NCI-H2171 treated with DMSO at 0.1 percent for 48 hours (cell line): ENCODE measurements at places on chromosomes 7 and 10.

DNA sequence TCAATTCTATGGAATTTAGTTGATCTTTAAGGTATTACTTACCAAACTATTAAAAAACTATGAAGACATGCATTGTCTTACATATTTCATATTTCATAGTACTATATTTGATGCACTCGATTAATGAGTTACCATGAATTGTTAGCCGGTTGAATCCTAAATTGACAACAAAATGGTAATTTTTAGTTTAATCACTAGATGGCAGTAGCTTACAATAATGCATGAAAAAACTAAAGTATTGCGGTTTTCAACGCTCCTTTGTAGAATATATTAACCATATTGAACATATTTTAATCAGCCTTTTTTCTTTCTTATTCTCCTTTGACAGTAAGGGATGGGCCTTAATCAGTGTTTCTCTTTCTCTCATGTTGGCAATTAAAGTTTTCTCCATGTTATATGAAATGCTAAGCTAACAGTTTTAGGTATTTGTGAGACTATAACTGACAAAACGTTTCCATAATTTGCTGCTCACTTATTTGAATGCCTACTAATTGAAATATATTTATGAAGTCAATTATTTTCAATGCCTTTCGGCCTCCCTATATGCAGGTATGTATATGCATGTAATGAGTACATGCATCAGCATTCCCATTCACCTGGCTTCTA, 48.5 kb upstream of the ARL4A start:
- peak; percentile 65 for DNase-seq

- DNase-seq: no peak
These were observed 53.8 kb downstream of the NHLRC2 start for GRCh38 chr10:113908236-113908635.

GRCh38 chr7:40220421-40220911, 85.7 kb downstream of the SUGCT start:
- DNase-seq: no peak

DNA sequence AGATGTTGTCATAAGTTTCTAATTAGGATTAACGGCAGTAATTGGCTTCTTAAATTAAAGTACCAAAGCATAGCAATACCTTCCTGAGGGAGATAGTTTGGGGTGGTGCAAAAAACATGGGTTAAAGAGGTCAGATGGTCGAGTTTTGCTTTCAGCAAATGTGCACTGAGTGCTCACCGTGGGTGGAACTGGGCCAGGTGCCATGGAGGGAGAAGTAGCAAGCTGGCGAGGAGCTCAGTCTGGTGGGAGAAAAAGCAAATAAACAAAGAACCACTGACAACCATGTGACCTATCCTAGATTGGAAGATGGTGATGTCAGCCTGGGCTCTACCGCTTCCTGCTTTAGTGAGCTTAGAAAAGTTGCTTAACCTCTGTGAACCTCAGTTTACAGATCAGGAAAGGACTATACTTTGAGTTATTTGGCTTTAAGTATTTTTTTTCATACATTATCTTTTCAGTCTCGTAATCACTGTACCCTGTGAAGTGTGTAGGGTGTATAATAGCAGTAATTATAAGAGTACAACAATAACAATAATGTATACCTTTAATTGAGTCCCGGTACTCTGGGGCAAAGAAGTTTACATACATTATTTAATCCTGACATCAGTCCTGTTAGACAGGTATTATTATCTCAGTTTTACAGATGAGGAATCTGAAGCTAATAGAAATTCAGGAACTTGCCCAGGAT, 69.0 kb upstream of the PDCD4 start:
- DNase-seq: peak; percentile 89
